ENCODE measurements at places on chromosomes 6 and 20.
A peak's percentile ranks its signal among the peaks of the same experiment; 100 is the strongest.

DNA sequence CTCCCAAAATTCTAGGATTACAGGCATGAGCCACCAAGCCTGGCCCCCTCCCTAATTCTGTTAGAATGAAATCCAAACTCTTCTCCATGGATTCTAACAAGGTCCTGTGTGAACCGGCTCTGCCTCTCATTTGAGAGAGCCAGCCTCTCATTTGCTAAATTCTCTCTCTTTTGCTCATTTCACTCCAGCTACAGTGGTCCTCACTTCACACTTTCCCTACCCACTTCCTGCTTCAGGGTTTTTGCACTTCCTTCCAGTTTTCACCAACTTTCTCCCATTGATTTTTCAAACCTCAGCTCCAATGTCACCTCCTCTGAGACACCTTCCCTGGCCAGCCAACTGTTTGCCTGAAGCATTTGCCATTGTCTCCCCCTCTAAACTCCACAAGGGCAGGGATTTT is 5.1 kb downstream of the COX4I2 start:
- no peak for DNase-seq

- no peak for DNase-seq
Observed at GRCh38 chr20:17990278-17990972, 21.6 kb downstream of the MGME1 start.

GRCh38 chr20:59738851-59739250 is 134.5 kb downstream of the PHACTR3 start:
- peak; percentile 3 for DNase-seq

GRCh38 chr6:90107771-90108282 is 188.8 kb downstream of the BACH2 start:
- no peak for DNase-seq

GRCh38 chr6:70112716-70113115 is 190.2 kb downstream of the COL9A1 start:
- DNase-seq, result no peak

- DNase-seq, result no peak
Observed at GRCh38 chr6:127173156-127173940, 54.9 kb downstream of the RSPO3 start.

- no peak for DNase-seq
Observed at GRCh38 chr6:84450018-84450417, 222.6 kb upstream of the CEP162 start.

- no peak for DNase-seq
Observed at GRCh38 chr6:169905041-169905807, 153.8 kb downstream of the ERMARD start.

GRCh38 chr6:99424761-99425646 is at the start of gene PNISR:
TSS of gene PNISR (minus strand) at chr6:99425308. CDS start at chr6:99414659, 10,649 bp downstream.
- peak; percentile 92 for DNase-seq

Data from right forelimb (tissue), 1 donor.